Right ventricle myocardium superior (tissue), 1 donor: ENCODE measurements at places on chromosomes 2 and 18. TPM values are rescaled to one million over a fixed set of nuclear protein-coding genes. Genes with fewer than 3 reads are reported as not detected.

Gene CFC1
- total RNA-seq = not detected

Gene ANKRD44
- total RNA-seq = 7.4 TPM

Gene ANKRD30BL
- total RNA-seq = not detected

Gene PLCL1
- 93.3 TPM for total RNA-seq

Gene RPIA
- 17.4 TPM for total RNA-seq

Gene ZNF521
- 24.5 TPM for total RNA-seq

GRCh38 chr2:85409845-85410583 lies at the start of gene CAPG:
Gene CAPG, minus strand, starts transcription at chr2:85410366. Its CDS starts 8,221 bp downstream, at chr2:85402145.
- DNase-seq = peak; percentile 72

- no peak for DNase-seq
Observed at GRCh38 chr2:193818801-193819499, 1624.2 kb upstream of the TMEFF2 start.

GRCh38 chr18:64164883-64165282 lies 16.0 kb upstream of the LINC00305 start:
- DNase-seq = no peak

DNA sequence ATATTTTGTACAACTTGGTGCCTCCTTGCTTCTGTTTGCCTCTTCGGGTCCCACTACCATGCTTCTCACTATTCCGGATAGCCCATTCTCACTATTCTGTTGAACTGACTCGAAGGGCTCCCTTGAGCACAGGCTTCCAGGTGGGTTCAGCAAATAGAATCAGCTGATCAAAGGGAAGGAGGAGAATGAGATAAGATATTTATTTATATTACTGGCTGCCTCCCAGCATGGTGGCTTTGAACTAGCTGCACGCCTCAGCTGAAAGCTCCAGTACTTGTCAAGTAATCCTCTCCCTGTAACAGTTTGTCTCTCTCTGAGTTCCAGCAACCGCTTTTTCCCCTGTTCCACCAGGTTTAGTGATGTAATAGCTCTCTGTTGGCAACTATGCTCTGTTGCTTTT lies 187.8 kb upstream of the HNRNPA3 start:
- DNase-seq = no peak

- no peak for DNase-seq
Observed at GRCh38 chr18:38611036-38611964, 1045.7 kb upstream of the CELF4 start.

- no peak for DNase-seq
Observed at GRCh38 chr2:185967335-185967734, 228.7 kb downstream of the FSIP2 start.

- no peak for DNase-seq
Observed at GRCh38 chr18:59468821-59469220, 109.8 kb upstream of the LMAN1 start.

DNA sequence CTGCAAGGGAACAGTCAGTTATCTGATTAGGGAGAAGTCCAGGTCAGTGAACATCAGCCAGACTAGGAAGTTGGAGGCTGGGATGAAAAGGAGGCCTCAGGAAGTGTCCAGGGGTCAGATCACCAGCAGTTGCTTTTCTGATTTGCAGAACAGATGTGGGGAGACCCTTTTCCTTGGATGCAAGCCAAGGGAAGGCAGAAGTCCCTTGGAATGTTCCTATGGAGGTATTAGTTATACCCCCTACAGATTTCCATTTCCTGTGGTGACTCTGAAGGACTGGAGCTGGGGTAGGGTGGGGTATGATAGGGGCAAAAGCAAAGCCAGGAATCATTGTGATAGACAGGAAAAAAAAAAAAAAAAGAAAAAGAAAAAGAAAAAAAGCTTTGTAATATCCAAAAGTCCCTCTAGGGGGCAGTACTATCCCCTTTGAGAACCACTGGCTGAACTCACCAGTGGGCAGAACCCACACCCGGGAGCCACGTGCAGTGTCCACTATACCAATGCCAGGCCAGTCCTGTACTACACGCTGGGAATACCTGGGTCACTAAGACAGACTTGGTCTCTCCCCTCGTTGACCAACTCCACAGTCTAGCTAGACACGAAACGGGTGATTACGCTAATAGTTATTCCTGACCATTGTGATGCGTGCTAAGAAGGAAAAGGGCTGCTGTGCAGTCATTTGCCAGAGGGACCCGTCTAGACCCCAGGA lies 7.4 kb downstream of the DYSF start:
- no peak for DNase-seq

GRCh38 chr2:163808406-163808805 lies 72.6 kb upstream of the FIGN start:
- no peak for DNase-seq

DNA sequence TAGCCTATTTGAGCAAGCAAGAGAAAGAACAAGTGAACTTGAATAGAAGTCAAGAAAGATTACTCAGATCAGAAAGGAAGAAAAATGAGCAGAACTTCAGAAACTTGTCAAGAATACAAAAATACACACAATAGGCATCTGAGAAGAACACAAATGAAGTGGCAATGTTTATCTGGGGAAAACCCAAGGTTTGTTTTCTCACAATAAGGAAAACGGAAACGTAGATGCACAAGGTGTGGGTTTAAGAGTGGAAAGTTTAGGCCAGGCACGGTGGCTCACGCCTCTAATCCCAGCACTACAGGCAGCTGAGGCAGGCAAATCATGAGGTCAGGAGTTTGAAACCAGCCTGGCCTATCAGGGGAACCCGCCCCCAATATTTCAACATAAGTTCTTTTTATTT lies 159.5 kb upstream of the GYPC start:
- DNase-seq = no peak

GRCh38 chr2:180682871-180683270 lies 297.5 kb upstream of the UBE2E3 start:
- DNase-seq = no peak

DNA sequence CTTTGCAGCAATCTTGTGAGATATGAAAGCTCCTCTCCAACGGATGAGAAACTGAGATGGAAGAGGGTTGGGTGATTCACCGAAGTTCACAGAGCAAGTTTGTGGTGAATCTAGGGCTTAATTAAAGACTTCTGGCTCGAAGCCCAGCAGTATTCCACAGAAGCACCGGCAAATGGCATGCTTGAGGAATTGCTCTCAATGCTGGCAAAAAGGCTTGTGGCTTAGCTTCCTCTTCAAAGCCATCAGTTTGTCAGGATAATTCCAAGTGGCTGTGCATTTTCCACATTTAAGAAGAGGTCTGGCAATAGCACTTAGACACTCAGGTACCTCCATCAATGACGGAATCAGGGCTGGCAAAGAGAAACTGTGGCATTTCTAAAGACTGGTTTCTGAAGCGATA lies 98.7 kb upstream of the SLC66A3 start:
- no peak for DNase-seq

DNA sequence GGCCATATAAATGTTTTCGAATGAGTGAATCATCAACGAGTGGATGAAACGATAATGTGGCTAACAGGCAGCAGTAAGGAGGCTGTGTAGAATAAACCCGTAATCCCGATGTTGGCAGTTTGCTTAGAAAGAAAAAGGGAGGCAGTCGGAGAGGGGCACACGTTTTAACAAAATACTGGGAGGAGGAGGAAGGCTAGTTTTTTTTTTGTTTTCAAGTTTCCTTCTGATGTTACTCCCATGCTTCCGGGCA lies 476 bp upstream of the MSH2 start:
- no peak for DNase-seq

GRCh38 chr2:230657462-230657861 lies 55.2 kb upstream of the CAB39 start:
- DNase-seq = no peak

DNA sequence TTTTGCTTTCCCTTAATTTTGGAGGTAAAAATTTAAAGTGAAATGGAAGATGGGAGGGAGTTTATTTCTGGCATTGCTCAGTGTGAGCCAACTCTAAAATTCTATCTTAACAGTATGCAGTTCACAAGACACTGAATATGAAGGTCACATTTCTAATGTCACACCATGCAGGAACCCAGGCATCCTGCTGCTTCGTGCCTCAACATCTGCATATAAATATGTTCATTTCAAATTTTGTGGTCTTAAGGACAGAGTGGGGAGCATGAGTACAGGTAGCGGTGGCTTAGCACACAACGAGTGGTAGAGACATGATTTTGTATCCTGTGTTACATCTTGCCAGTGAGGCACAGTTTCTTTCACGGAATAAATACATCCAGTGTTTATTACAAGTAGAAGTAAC lies 102.4 kb downstream of the ARL4C start:
- no peak for DNase-seq

DNA sequence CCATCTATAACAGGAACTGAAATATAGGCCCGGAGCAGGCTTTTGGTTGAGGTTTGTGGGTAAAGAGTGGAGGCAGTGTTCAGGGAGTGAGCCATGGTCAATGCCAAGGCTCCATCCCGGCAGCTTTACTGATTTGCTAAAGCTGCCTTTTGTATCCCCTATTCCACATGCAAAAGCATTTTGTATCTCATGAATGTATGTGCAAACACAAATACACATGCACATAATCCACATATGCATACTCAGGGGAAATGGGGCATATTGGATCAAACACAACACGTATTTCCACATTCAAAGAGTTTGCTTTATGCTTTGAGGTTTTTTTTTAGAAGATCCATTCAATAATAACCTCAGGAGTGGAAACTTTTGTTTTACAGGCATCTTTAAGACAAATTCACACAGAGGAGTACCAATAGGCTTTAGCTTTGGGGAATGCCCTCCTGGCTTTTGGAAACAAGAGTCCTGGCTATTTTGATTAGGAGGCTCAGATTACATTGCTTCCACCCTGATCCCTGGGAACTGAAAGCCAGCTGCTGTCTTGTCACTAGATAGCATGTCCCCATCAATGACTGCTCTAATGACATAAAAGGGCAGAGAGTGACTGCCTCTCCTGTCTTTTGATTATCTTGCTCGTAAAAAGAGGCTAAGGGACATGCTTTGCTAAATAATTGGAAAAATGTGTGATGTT lies 263.2 kb downstream of the EN1 start:
- DNase-seq = no peak

DNA sequence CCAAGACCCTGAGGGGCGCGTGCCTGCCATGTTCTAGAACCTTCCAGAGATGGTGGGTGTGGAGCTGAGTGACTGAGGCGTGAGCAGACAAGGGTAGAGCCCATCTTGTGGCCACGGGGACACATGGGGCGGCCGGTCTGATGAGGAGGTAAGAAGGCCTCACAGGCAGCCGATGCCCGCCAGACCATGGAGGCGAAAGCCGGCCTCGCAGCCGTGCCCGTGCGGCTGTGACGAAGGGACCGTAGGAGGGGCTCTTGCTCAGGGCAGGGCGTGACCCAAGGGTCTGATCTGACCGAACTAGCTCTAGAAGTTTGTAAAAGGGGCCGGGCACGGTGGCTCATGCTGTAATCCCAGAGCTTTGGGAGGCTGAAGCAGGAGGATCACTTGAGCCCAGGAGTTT lies 19.6 kb downstream of the D2HGDH start:
- DNase-seq = no peak

- no peak for DNase-seq
Observed at GRCh38 chr2:60661073-60661738, 94.9 kb upstream of the PAPOLG start.
